Stimulated activated CD4-positive, alpha-beta T cell treated with anti-CD3 and anti-CD28 coated beads, Interleukin-2, amount 100 ng/mL, for 24 hours (primary cell): ENCODE measurements at places on chromosomes 1 and 21.

DNA sequence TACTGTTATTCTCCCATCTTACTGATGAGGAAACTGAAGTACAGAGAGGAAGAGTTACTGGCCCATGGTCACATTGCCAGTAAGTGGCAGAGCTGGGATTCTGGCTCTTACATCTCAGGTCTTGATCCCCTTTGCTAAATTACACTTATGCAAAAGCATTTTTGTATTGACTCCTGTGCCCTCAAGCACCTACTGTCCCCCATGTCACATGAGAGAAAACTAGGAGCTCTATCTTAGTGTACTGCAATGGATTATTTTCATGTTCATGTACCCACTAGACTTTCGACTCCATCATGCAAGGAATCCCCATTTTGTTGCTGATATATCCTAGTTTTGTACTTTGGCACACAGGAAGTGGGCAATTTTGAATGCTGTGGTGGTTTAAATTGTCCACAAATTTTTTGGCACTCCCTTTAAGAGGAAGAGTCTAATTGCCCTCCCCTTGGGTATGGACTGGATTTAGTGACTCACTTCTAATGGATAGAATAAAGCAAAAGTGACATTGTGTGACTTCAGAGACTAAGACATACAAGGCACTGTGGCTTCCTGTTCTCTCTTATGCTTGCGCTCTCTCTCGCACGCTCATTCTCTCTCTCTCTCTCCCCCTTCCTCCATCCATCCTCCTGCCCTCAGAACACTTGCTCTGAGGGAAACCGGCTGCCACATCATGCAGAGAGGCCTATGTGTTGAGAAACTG, 43.5 kb upstream of the JAK1 start:
- DNase-seq: no peak

DNA sequence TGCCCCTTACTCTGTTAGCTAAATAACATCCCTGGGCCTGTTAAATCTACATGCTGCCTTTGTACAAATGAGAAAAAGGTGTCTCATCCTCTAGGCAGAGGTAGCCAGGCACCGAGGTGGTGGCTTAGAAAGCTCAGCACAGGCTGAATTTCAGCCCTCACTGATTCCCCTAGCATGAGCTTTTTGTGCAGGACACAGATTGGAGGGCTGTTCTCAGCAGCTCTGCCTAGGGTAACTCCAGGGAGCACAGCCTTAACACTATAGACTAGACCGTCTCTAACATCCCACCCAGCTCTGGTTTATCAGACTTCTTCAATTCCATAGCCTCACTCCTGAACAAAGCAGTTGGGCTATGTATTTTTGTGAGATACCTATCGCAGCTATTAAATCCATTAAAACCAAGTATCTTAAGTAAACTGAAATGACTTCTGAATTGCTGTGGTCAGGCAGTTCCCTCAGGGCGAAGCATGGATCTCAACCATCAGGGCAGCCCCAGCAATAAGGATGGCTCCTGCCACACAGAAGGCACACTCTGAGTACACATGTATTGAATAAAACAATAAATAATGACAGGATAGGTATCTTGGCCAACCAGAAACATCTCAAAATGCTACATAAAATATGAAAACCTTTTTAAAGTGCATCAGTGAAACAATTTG, 14.8 kb downstream of the S100A6 start:
- no peak for DNase-seq

DNA sequence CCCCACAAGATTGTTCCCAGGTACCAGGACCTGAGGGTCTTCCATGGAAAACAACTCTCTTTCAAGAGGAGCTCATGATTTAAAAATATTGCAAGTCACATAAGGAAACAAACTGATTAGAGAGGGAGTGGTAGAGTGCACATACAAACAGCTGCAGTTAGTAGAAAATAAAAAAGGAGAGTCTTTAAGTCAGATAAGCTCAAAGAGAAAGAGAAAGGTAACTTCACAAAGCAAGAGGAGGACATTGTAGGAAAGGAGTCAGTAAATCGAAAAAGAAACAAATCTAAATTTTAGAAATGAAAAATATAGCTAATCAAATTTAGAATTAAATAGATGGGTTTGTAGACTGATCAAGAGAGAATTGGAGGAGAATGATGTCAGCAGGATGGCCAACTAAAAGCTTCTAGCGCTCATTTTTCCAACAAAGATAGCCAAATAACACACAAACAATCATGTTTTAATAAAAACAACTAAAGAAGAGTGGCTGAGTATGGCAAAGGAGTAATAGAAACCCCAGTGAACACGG, 86.1 kb upstream of the CD53 start:
- DNase-seq: no peak

- peak; percentile 68 for DNase-seq
Observed at GRCh38 chr1:27671964-27672749, at the start of gene IFI6. Gene IFI6 (minus strand): TSS chr1:27672192. CDS start chr1:27669314, 2,878 bp downstream.

DNA sequence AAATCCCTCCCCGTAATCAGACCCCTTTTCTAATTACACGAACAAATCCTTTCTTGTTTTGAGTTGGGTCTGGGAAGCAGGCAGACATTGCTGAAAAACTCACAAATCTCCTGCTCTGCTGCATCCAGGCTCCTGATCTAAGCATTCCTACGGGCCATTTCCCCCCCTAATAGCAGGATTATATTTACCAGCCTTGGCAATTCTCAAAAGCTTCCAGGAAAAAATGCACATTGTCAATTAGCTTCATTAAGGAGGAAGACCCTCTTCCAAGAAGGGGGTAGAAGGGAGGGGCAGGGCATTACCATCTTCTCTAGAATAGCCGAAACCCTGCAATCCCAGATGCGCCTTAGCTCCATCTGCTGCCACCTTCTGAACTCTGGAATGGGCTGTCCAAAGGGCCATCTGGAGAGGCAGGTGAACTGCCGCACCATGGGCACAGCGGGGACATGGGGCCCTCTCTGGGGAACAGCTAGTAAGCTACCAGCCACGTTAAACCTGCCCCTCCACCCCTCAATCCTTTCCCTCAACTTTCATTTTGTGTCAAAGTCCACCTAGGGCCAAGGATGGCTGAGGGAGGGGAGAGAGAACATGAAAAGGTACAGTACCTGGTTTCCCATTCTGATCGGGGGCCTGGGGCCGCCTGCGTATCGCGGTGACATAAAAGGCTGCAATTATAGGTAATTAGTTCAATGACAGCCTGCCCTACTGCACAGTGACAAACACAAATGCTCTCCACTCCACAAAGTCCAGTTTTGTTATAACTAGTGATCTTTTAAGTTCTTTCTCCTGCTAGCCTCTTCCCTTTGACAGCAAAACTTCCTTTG, 56.8 kb downstream of the MRPL37 start:
- DNase-seq: no peak

- DNase-seq: no peak
Observed at GRCh38 chr1:29456685-29457435, 220.5 kb downstream of the PTPRU start.
